ENCODE measurements at places on chromosomes 6 and 20.

- DNase-seq, result no peak
Observed at GRCh38 chr6:35439308-35439707, 12.8 kb upstream of the FANCE start.

DNA sequence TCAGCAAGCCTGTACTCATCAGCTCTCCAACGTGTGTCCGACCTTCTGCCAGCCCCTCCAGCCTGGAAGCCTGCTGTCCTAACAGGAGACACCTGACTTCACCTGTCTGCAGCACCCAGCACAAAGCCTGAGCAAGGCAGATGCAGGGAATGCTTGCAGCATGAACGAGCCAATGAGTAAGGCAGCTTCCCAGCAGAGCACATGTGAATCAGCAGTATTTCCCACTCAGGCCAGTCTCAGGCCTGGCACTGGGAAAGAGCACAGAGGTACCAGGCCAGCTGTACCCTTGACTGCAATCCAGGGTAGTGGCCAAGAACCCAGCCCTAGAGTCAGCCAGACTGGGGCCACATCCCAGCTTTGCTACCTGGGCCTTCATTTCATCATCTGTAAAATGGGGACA, 120.8 kb downstream of the MAFB start:
- no peak for DNase-seq

GRCh38 chr6:88013554-88013953, 34.1 kb upstream of the SPACA1 start:
- no peak for DNase-seq

- DNase-seq, result no peak
Observed at GRCh38 chr20:50449738-50450492, 60.3 kb upstream of the PTPN1 start.

- no peak for DNase-seq
Observed at GRCh38 chr20:48282591-48283228, 497.4 kb upstream of the SULF2 start.

DNA sequence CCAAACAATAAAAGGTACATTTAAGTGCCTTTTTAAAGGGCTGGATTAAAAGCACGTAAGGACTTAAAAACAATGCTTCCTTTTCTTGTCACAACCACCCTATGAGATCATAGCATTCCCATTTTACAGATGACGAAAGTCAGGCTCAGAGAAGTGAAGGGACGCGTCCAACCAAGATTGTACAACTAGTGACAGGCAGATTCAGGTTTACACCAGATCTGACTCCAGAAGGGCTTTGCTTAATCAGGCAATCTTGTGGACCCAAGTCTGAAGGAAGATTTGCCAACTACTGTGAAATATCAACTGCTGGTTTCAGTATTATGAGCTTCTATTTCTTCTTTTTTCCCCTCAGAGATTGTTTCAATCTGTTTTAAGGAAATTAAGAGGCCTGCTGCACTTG, 877 bp downstream of the ENPP4 start:
- no peak for DNase-seq
